ENCODE measurements at places on chromosomes 5 and 9. TPM values are rescaled to one million over a fixed set of nuclear protein-coding genes. Genes with fewer than 3 reads are reported as not detected.

GRCh38 chr5:100855295-100855694, 47.8 kb downstream of the ST8SIA4 start:
- no peak for DNase-seq

DNA sequence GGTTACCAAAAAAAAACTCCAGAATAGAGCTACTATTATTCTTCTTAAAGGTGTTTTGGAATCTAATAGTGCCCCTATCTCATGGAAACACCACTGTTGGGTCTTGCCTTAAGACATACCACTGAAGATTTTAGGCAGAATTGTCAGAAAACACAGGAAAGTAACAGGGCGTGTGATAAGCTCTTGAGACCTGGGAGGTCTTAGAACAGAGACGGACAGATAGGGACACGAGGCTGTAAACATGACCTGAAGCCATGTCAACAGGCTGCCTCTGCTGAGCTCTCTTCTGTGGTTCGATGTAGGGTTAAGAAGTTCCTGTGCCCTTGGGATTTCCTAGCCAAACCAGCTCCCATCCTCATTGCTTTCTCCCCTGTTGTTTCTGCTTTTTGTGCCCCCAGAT, 69.3 kb downstream of the CTSL start:
- no peak for DNase-seq

GRCh38 chr9:76798527-76798926, 34.3 kb downstream of the PCA3 start:
- no peak for DNase-seq

DNA sequence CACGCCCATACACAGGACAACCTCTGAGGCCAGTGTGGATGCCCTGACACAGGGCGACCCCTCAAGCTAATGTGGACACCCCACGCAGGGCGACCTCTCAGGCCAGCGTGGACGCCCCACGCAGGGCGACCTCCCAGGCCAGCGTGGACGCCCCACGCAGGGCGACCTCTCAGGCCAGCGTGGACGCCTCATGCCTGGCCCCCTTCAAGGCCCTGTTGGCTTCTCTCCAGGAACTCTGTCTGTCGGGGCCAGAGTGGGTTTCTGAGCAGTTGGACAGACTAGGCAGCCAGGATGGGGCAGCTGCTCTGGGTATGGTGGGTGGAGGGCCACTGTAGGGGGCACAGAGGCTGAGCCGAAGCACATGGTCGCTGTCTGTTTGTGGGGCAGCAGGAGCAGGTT, 47.4 kb downstream of the LMX1B start:
- no peak for DNase-seq

The CNTNAP3 gene
- total RNA-seq: 2.7 TPM

The COL5A1 gene
- 1,568 TPM for total RNA-seq

The SELENOP gene
- total RNA-seq: 11.4 TPM

Data from astrocyte (in vitro differentiated cells and primary cell).